Stomach (tissue), 19 donors: ENCODE measurements at places on chromosomes 12 and 14.

GRCh38 chr12:92136965-92137721 lies 8.5 kb downstream of the BTG1 start:
- peak; percentile 51 for DNase-seq

DNA sequence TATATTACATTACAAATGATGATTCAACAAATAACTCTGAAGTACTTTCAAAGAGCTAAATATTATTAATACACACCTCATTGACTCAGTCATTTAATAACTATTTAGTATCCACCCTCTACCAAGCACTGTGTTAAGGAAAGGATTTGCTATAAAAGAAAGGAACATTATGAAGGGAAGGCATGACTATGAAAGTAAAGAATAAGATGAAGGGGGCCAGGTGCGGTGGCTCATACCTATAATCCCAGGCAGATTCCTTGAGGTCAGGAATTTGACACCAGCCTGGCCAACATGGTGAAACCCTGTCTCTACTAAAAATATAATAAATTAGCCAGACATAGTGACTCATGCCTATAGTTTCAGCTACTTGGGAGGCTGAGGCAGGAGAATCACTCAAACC lies 107.9 kb downstream of the PLCZ1 start:
- DNase-seq, result no peak

DNA sequence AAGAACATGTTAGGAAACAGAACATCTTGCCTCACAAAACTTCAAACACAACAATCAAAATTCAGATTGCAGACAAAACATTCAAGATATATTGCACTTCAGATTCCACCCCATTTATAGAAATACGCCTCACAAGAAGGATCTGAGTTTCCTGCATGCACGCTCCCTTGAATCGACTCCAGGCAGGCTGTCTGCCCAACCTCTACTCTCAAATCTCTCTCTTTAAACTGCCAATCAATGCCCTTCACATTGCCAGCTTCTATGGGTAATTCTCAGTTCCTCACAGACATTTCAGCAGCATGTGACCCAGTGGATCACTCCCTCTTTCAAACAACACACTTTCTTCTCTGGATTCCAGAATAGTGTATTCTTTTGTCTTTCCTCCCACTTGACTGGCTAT lies 184.1 kb downstream of the PRKD1 start:
- no peak for DNase-seq

DNA sequence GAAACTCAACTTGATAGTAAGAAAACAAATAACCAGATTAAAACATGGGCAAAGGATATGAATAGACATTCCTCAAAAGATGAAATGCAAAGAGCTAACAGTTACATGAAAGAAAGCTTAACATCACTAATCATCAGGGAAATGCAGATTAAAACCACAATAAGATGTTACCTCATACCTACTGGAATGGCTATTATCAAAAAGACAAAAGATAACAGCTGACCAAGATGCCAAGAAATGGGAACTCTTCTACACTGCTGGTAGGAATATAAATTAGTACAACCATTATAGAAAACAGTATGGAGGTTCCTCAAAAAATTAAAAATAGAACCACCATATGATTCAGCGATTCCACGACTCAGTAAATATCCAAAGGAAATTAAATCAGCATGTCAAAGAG lies 18.8 kb downstream of the KCNH5 start:
- DNase-seq, result no peak

DNA sequence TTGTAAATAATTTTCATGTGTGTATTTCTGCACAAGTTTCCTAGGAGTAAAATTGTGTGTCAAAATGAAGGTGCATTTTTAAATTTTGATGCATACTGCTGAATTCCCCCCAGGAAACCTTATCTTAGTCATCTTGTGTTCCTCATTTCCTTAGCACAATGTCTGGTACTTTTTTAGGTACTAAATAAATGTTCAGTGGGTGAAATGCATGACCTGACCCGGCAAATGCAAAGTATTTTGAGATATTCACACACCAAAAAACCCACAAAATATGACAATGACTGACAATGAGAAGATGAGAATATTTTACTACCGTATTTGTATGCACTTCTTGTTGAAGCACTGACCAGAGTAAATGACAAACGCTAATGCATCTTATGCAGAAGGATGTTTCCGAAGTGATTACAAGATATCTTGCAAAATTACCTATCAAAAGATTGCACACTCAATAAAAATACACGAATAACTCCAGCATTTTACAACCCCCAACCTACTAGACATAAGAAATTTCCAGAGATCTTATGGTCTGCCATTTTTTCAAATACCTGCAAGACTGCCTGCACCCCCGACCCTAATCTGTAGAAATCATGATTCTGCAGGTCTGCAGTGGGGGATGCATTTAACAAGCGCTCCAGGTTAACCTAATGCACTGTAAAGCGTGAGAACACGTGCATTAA lies 895 bp upstream of the PRKAB1 start:
- no peak for DNase-seq

DNA sequence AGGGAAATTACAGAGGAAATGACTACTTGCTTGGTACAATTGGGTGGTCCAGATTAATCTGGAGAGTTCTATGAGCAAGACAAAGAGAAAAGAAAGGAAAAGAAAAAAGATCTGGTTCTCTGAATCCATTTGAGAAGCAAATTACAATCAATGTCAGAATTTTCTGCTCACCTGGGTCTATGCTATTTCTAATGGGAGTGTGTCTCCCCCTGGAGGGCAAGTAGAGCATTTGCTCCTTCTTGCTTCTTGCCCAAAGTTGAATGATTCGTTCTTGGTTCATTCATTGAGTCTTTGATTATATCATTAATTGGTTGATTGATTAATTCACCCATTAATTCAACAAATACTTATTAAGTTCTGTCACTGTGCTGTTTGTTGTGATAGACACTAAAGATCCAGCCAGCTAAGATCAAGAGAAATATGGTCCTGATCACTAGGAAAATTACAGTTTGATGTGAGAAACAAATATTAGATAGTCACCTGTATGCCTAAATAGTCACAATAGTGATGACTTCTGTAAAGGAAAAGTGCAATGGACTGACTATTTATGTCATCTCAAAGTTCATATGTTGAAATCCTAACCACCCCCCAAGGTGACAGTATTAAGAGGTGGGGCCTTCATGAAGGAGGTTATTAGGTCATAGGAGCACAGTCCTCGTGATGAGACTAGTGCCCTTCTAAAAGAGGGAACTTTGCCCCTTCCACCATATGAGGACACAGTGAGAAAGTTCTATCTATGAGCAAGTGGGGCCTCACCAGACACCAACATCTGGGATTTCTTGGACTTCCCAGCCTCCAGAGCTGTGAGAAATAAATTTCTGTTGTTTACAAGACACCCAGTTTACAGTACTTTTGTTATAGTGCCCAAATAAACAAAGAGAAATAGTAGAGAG lies 8.0 kb upstream of the ASB8 start:
- peak; percentile 89 for DNase-seq

DNA sequence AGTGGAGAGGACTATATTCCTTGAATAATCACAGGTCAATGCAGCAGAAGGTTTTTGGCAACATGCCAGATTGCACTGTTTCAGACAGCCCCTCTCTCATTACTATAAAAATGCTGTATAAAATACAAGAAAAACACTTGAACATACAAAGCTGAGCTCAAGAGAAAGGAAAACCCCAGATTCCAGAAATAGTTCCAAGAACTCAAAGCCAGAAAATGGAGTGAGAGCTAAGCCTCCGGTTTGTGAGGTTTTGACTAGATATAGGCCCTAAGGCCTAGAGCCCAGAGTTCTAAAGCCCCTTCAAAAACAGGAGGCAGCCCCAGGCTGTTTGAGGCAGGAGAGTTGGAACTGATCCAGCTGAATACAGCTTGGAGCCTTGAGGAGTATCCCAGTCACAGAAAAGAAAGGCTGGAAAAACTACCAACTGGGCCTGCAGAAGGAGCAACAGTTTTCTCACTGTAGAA lies 29.4 kb upstream of the ACTN1 start:
- peak; percentile 65 for DNase-seq

GRCh38 chr14:54700717-54701116 lies 133.8 kb downstream of the SAMD4A start:
- no peak for DNase-seq

DNA sequence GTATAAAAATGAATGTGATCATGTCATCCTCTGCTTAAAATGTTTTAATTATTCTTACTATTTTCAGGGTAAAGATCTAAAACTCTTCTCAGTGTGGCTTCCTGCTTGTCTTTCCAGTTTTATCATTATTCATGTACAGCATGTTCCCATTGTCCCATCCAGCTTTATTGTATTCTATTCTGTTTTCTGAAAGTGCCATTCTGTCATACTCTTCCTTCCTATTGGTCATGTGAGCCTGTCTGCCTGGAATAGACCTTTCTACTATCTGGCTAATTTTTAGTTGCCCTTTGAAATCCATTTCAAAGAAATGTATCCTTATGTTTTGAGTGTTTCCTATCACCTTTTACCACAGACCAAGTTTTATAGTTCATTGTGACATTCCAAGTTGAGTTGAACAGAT lies 34.9 kb downstream of the PALS1 start:
- no peak for DNase-seq

- no peak for DNase-seq
Observed at GRCh38 chr12:182381-182892, 31.5 kb downstream of the SLC6A12 start.

DNA sequence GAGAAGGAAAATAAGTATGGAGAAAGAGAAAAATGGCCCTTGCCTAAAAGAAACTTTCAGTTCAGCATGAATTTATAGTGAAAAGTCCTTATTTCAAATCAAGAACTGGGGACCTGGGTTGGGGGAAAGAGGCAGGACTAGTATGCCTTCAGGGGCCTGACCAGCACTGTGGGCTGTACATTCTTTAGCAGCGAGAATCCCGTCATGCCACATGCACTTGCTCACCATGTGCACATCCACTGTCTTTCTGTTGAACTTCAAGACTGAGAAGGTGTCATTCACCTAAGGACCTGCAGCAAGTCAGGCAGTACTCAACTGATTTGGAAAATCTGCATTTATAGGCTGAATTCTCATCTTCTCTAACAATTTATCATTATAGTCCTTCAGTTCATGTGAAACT lies 50.2 kb downstream of the RAB35 start:
- no peak for DNase-seq

- no peak for DNase-seq
Observed at GRCh38 chr14:24262821-24263733, at the start of gene TGM1. Gene TGM1, minus strand, starts transcription at chr14:24263177. Its CDS starts 825 bp downstream, at chr14:24262352.

DNA sequence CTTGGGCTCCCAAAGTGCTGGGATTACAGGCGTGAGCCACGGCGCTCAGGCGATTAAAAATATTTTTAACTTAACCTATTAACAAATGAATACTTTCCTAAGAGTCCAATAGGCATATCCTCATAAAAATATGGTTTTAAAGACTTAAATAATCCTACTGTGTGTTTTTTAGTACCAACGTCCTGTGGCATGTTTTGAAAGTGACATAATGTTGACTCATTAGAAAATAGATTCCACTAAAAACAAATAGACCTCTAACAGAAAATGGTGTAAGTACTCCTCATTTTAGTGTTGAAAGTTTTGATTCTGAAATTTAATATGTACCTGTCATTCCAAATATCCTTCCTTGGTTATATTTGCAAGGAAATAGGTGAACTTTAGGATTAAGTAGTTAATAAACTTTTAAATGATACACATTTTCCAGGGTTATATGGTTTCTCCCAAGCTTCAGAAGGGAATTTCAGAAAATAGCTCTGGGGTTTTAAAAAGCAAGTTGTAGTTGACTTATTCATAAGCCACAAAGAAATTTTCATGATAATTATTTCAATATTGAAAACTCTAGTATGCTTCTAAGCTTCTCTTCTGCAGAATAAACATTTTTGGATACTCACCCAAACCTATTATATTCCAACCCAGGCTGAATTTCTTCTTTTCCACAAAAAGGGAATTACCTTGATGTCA lies 12.1 kb upstream of the LUM start:
- DNase-seq, result no peak

- no peak for DNase-seq
Observed at GRCh38 chr12:76746516-76746915, 17.4 kb upstream of the ZDHHC17 start.

DNA sequence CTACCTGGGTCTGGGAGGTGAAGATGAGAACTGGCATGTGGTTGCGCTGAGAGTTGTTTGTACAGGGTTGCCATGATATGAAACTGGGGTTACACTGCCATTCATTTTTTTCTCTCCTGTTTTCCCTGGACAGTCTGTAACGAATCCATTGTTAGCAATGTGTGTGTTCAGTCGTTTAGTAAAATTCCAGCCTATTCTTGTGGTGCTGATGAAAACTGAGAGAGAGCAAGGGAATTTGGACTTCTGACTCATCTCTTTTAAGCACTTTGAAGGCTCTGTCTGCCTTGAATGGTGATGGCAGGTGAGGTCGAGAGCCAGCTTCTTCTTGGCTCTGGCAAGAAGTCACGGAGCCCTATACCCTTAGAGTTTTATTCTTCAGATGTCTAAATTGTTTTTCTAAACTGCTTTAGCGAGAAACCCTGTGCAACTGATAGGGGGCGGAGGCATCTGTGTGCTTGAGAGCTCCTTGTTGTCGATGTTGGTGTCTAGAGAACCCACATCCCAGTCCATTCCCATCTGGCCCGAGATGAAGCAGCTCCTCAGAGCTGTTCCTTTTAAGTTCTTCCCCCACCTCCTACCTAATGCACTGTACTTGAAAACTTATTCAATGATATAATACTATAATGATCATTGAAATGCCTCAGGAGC lies 204.4 kb downstream of the TMX1 start:
- no peak for DNase-seq

- no peak for DNase-seq
Observed at GRCh38 chr12:14326699-14327098, 38.8 kb upstream of the ATF7IP start.

DNA sequence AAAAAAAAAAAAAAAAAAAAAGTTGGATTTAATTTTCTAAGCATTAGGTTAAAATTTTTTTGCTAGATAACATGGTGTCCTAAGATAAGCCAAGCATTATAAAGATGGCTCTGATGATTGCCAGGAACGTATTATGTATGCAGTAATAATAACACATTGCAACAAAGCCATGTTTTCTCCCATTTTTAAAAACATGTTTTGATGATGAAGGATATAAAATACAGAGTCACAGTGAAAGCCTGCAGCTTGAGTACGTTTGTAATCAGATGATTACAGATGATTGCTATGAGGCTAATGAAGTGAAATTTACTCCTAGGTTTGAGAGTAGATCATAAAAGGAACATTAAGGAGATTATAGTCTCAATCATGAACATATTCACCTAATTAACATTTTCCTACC lies 13.3 kb upstream of the WDR89 start:
- DNase-seq, result no peak

DNA sequence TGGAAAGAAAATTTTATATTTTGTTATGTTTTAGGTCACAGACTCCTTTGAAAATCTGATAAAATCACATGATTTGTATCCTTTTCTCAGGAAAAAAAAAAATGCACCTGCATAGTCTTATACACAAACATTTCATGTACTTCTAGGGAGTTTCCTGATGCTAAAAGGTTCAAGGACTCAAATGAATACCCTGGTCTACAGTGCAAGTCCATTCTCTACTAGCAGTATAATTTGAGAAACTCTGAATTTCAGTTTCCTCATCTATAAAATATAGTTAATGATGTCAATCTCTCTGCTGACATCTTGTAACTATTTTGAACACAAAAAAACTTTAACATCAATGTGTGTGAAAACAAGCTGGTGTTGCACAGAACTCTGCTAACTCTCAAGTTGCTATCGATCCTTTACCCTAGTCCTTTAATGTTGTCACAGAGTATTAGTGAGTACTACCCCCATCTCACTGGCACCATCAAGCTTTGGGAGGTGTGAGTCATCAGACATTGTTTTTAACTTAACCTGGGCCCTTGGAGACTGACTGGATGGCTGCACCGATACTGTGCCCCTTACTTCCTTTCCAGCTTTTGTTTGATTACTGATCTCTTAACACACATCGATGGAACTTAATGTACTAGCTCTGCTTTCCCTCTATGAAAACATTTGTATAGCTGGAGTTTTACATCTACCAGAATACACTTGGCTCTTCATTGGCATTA lies 251.9 kb upstream of the SOX5 start:
- no peak for DNase-seq

- no peak for DNase-seq
Observed at GRCh38 chr12:90243211-90243610, 534.6 kb upstream of the ATP2B1 start.
